ENCODE measurements at places on chromosomes 4 and X.
A peak's percentile ranks its signal among the peaks of the same experiment; 100 is the strongest.

GRCh38 chrX:107442914-107443527 is 6.4 kb upstream of the FRMPD3 start:
- no peak for DNase-seq

- DNase-seq = no peak
Measured at GRCh38 chr4:67580577-67580976, 22.1 kb downstream of the STAP1 start.

- DNase-seq = no peak
Measured at GRCh38 chr4:8685831-8686230, 93.3 kb downstream of the CPZ start.

DNA sequence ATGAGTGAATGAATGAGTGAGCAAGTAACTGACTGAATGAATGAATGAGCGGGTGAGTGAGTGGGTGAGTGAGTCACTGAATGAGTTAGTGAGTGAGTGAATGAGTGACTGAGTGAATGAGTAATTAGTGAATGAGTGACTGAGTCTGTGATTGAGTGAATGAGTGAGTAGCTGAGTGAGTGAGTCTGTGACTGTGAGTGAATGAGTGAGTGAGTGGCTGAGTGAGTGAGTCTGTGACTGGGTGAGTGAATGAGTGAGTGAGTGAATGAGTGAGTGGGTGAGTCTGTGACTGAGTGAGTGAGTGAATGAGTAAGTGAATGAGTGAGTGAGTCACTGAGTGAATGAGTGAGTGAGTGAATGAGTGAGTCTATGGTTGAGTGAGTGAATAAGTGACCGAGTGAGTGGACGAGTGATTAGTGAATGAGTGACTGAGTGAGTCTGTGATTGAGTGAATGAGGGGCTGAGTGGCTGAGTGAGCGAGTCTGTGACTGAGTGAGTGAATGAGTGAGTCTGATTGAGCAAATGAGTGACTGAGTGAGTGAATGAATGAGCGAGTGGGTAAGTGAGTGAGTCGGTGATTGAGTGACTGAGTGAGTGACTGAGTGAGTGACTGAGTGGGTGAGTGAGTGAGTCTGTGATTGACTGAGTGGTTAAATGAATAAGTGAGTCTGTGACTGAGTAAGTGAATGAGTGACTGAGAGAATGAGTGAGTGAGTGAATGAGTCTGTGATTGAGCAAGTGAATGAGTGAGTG is 223.0 kb upstream of the PSAPL1 start:
- no peak for DNase-seq

DNA sequence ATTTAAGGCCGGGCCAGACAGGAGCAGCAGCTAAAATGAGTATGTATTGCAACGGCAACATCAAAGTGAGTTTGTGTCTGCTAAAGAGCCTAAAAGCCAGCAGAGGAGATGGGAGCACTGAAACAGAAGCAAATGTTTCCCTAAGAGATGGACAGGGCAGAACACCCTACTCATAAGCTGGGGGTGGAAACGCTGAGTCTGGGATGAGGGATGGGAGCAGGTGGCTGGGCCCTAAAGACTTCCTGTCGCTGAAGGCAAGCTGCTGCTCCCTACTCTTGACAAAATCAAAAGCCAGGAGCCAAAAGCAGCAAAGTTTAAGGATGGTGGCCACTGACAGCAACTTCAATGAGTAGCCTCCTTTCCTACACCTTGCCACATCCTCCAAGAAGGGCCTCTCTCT is 40.6 kb upstream of the NAP1L5 start:
- no peak for DNase-seq

- DNase-seq = no peak
Measured at GRCh38 chr4:2141762-2142451, 82.8 kb downstream of the NAT8L start.

DNA sequence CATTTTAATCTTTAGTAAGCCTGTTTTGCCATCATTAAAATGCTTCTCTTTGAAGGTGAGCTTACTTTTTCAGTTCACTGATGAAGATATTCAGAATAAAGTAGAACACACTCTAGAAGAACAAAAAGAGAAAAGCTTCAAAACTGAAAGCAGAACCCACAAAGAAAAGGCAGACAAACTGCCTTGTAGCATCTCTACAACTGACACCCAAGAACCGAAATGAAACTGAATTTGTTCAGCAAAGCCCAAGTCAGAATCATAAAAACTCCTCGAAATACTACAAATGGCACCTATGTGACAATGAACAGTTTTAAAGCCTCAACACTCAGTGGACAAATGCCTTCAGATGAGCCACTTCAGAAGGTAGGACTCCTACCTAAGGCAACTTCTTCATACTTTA is 83.6 kb downstream of the MAML3 start:
- DNase-seq = no peak

DNA sequence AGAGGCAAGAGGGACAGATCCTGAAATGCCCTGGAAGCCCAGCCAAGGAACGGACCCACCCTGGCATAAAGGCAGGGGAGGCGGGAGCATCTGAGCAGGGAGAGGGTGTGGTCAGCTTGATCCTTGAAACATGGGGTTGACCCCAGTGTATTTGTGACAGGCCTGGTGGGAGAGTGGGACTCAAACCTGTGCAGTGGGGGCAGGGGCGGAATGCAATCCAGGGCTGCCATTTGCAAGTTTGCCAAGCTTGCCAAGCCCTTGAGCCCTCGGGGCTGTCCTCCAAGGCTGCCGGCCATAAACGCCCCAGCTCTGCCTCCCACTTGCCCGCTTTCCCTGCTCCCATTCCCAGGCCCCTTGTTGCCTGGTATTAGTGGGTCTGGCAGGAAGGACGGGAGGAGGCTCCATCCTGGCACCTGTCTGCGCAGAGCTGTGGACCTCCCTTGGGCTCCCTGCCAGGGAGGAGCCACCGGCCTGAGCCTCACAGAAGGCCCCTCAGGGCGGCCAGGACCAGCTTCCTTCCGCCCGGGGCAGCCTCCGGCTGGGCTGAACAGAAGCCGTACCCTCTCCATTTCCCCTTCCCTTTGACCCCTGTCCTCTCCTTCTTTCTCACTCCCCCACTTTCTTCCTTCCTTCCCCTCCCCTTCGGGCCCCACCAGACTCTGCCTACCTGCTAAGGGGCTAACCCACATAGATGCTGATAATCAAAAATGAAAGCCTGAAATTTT is 661 bp downstream of the S100P start:
- no peak for DNase-seq

DNA sequence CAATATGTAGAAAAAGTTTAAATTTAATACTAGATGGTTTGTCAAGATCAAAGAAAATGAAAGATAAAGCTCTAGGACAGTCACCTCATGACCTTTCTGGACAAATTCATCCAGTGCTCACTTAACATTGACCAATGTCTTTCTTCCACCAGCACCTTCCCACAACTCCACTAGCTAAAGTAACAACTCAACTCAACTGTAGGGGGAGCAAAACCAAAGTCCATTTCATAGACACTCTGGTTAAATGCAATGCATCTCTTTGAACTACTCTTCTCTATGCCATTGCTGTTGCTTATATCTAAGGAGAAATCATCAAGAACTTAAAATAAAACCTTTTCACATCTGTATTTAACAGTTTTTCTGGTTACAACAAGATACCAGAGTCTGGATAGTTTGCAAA is 25.1 kb downstream of the UGT2B4 start:
- DNase-seq = no peak

- DNase-seq = no peak
Measured at GRCh38 chr4:54708339-54709279, 50.9 kb downstream of the KIT start.

- DNase-seq = no peak
Measured at GRCh38 chrX:50680990-50681389, 133.0 kb downstream of the SHROOM4 start.

GRCh38 chr4:14867847-14868246 is 134.4 kb upstream of the CPEB2 start:
- no peak for DNase-seq

DNA sequence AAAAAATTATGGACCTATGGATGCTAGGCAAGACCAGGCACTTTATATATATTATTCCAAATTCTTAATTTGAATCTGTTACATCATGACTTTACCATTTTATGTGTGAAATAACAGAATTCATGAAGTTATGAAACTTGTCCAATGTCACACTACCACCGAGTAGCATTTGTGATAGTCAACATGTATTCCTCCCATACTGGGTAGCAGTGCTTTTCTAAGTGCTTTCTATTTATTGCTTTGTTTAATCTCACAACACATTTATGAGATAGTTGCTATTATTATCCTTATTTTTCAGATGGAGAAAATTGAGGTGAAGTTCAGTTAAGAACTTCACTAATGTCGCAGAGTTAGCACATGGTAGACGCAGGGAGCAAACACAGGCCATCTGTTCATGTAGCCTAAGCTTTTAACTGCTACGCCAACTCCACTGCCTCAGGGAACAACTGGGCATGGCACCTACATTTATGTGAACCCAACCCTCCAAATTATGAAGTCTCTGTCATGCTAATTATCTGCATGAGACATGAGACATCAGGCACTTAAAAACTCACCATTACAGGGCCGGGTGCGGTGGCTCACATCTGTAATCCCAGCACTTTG is 20.8 kb downstream of the GUCY1A1 start:
- no peak for DNase-seq

DNA sequence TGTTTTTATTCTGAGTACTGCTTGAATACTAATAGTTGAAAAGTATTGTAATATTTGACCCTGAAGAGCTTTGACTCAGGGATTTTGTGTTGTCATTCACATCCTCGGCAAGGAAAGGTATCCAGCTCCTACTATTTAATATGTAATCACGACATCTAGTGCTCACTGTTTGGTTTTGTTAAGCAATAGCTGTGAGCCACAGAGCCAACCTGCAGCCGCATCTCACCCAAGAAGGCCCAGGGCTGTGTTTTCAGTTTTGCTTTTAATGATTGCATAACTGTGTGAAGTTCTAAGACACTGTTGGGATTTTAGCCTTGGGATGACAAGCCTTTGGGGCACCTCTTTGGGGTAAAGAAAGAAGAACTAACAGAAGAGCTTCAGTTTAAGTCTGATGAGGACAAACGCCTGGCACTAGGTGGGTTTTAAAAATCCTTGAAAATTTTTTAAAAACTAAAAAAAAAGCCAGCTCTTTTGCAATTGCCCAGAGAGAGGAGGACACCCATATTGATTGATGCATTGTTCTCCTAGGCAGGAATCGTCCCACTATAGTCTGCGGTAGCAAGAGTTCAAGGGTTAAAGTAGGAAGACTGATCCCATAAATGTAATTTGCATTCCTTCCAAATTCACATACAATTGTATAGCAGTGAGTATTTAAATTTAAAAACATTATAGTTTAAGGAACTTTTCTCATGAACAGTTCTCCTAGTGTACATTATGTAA is 157.8 kb downstream of the RELL1 start:
- no peak for DNase-seq

DNA sequence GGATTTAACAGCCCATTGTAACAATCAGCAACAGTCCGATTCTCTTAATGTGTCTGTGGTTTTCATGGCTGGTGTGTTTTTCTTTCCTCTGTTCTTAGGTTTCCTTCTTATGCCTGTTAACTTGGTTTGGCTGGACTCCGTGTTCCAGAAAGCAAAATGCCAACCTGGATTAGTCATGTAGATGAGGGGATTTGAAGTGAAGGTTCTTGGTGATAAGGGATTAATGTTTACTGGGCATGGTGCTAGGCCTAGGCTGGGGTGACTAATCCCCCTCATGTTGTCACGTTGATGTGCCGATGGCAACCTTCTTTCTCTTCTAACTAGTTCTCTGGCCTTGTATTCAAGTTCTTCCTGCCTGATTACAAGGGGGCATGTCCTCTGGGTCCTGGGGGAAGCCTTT is 85.9 kb downstream of the REPS2 start:
- DNase-seq = peak; percentile 73

GRCh38 chr4:183436417-183436816 is 8.0 kb upstream of the CDKN2AIP start:
- DNase-seq = no peak

- no peak for DNase-seq
Measured at GRCh38 chrX:95291561-95291960, 1393.1 kb upstream of the DIAPH2 start.

- no peak for DNase-seq
Measured at GRCh38 chr4:69831646-69832325, 28.2 kb downstream of the SULT1E1 start.

DNA sequence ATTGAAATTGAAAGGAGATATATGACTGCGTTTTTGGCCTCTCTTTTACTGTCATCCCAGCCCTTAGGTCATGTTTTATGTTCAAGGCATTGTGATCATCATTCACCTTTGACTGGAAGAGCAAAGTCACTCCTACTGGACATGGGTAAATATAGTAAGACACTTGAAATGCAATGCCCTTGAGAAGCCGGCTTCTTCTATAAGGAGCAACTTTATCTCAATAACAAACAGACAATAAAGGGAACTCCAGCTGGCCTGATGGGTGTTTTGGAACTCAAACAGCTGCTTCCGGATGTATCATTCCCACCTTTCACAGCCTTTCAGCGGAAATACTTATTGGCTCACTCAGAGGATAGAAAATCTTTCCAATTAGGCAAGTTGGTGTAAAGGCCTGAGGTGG is 65.1 kb upstream of the C4orf54 start:
- no peak for DNase-seq

- no peak for DNase-seq
Measured at GRCh38 chrX:150864127-150864526, 34.3 kb downstream of the CD99L2 start.

DNA sequence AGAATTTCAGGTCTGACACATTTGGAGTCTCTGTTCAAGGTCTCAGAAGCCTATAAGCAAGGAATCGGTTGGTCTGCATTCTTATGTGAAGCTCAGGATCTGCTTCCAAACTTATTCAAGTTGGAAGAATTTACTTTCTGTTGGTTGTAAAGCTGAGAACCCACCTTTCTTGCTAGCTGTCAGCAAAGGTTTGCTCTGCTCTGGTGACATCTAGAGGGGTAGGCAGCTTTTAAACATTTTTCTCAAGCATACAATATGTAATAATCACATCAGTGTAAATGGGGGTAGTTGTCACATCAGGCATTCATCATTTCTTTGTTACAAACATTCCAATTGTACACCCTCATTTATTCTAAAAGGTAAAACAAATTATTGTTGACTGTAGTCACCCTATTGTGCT is 935.2 kb downstream of the TRAM1L1 start:
- peak; percentile 0 for DNase-seq

GRCh38 chr4:76234679-76235044 is 16.9 kb upstream of the FAM47E start:
- DNase-seq = no peak

DNA sequence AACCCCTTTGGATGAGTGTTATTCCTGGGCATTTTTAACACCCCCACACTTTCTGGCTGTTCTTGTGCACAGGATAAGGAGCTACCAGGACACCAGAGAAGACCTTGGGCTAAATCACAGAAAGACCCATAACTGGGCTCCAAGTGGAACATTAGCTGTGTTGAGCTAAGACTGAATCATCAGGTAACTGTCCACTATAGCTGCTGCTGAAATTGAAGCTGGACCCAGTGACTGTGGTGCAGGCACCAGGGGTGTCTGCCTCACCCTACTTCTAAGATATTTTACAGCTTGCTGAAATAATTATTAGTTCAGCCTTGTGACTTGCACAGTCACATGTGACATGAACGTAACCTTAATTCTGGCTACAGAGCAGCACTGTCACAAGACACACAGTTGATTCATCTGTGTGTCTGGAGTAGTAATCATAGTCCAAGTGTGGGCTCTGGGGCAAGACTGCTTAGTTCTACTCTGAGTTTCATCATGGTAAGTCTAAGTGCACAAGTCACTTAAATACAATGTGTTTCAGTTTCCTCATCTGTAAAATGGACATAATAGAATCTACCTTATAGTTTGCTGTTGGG is 127.4 kb downstream of the SLC39A8 start:
- DNase-seq = no peak
